ENCODE measurements at places on chromosomes 11 and 22. TPM values are rescaled to one million over a fixed set of nuclear protein-coding genes. Genes with fewer than 3 reads are reported as not detected.

DNA sequence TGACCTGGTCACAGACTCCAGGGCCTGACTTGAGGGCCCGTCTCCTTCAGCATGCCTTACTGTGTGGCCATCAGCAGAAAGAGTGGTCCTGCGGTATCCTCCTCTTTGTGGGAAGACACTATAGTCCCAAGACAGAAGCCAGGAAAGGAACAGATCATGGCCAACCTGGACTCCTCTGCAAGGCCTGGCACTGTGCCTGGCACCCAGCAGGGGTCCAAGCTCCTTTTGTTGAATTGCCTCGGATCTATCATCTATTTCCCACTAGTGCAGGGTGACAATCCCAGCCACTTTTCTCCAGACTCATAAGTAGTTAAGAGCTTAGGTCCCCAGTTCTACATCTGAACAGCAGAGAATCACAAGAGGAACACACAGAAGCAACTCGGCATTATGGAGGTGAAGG is 27.0 kb downstream of the DSCAML1 start:
- H3K4me1 ChIP-seq: no peaks in the 10 kb centered on the region
- no peak overlapping the region for H3K4me3 ChIP-seq
- no peak overlapping the region for H3K27ac ChIP-seq
- DNase-seq: no peak

The LRRC4C gene
- not detected for total RNA-seq

The SULT4A1 gene
- not detected for total RNA-seq

The DSCAML1 gene
- 0.29 TPM for total RNA-seq

Measured in activated CD8-positive, alpha-beta T cell treated with anti-CD3 and anti-CD28 coated beads for 36 hours (primary cell).